NCI-H2029 treated with DMSO at 0.1 percent for 48 hours (cell line): ENCODE measurements at places on chromosomes 7 and 10.

GRCh38 chr7:105691680-105692564, 110.6 kb upstream of the EFCAB10 start:
- peak; percentile 62 for DNase-seq

DNA sequence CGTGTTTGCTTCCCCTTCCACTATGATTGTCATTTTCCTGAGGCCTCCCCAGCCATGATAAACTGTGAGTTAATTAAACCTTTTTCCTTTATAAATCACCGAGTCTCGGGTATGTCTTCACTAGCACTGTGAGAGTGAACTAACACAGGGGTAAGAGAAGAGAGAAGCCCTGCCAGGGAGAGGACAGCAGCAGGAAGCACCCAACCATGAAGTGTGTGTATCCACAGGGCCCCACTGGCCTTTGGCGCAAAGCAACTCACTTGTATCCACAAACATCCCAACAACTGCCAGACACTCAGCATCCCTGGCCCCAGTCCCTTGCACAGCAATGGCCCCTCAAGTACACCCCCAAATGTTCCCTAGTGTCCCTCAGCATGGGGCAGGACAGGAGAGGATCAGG, 115.1 kb downstream of the MAD1L1 start:
- DNase-seq: no peak

- no peak for DNase-seq
Measured at GRCh38 chr10:2957785-2958184, 109.6 kb upstream of the PFKP start.

GRCh38 chr10:1556496-1556895, 180.8 kb downstream of the ADARB2 start:
- DNase-seq: no peak

GRCh38 chr7:122311050-122311700, 6.6 kb upstream of the FEZF1 start:
- DNase-seq: no peak

- DNase-seq: no peak
Measured at GRCh38 chr7:8060241-8060640, 91.6 kb downstream of the GLCCI1 start.
